Choroid plexus epithelial cell (primary cell): ENCODE measurements at places on chromosomes 5 and 9.

GRCh38 chr9:126614088-126614454, 343 bp downstream of the LMX1B start:
- DNase-seq = no peak

DNA sequence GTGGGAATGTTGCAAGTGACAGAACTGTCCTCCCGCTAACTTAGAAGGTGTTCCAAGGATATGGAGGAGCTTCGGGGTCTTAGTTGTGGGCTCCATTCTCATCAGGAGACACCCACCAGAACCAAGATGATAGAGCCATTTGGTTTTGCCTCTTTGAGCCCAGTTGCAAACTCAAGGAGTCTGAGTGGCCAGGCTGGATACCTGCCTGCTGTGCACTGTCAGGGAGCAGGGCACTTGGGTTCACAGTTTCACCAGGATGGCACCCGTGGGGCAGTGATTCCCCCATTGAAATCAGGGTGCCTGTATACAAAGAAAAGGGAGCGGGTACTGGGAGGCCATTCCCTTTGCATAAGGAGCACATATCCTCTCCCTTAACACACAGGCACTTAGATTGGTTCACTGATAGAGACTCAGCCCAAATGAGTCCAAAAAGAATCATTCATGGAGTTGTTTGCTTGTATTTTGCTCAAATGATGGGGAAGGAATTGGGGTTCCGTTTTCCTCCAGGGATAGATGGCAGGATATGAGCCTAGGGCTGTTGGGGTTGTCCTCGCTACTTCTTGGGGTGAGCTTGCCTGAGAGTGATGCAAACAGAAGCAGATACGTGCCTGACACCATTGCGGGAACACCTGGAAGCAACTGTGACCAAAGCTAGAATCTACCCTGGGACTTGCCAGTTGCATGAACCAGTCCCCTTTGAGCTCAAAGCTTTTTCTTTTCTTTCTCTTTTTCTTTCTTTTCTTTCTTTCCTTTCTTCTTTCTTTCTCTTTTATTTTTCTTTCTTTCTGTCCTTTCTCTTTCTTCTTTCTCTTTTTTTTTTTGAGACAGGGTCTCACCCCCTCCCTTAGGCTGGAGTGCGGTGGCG, 1.3 kb upstream of the PRR7 start:
- no peak for DNase-seq

DNA sequence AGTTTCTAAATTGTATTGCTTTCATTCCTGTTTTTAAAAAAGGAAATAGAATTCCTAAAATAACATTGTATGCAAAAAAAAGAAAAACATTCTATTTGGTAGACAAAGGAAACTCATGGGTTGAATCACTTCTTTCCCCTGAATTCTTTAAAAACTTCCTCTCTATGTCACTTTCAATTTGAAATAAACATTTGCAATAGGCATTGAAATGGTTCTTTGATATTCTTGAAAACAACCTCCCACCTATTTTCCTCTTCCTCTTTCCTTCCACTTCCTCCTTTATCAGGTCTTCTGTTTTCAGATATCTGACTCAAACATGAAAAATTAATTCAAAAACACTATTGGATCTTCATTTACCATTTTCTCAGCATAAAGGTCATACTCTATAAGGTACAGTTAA, 442.0 kb upstream of the MEF2C start:
- DNase-seq = no peak

GRCh38 chr5:138359621-138360020, 7.1 kb downstream of the KDM3B start:
- DNase-seq = no peak

DNA sequence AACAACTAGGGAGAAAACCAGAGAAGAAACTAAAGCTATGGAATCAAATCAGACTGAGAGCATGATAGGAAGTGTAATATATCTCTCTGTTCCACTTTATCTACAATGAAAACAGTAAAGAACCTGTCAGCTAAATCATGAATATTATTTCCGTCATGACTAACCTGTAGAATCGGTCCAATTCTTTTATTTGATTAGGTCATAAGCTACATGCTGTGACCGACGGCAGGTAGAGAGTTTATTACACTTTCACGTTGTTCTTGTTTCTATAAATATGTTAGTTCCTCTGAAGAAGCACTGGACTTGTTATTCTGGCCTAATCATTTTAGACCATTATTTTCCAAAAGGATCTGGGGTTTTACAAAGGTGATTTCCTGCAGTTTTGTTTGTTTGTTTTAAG, 91.1 kb downstream of the DMRTA1 start:
- no peak for DNase-seq

DNA sequence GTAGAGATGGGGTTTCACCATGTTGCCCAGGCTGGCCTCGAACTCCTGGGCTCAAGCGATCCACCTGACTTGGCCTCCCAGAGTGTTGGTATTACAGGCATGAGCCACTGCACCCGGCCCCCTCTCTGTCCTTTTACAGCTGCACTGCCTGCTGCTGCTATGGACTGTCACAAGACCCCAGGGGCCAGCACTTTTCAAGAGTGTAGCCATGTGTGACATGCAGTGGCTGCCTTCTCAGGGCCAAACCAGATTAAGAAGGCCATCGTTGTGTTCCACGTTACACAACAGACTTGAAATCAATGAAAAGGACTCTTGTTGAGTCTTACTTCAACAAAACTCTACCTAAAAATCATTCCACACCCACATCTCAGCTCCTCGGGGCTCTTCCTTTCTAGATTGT, 78.9 kb upstream of the ICE1 start:
- DNase-seq = no peak

DNA sequence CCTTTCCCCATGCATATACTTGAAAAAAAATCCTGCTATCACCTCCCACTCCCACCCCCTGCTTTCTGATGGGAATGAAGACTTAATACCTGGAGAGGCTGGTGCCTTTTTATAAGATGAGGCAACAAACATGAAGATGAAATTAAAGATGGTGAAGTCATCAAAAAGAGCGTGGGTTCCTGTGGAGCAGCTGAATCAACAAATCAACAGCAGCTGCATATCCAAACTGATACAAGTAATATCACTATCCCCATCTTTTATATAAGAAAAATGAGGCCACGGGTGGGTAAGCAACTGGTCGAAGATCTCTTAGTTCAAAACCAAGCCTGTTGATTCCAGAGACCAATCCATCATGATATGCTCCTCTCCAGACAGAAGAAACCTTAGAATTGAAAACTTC, 268.5 kb downstream of the ENC1 start:
- DNase-seq = no peak

GRCh38 chr5:10747678-10748622, 13.1 kb downstream of the DAP start:
- no peak for DNase-seq

GRCh38 chr5:175922192-175922885, 45.8 kb downstream of the THOC3 start:
- DNase-seq = peak; percentile 98

- DNase-seq = no peak
These were observed 101.7 kb upstream of the PRR16 start for GRCh38 chr5:120362426-120362825.

- no peak for DNase-seq
These were observed 8.2 kb downstream of the CTSL start for GRCh38 chr9:87734106-87734505.

DNA sequence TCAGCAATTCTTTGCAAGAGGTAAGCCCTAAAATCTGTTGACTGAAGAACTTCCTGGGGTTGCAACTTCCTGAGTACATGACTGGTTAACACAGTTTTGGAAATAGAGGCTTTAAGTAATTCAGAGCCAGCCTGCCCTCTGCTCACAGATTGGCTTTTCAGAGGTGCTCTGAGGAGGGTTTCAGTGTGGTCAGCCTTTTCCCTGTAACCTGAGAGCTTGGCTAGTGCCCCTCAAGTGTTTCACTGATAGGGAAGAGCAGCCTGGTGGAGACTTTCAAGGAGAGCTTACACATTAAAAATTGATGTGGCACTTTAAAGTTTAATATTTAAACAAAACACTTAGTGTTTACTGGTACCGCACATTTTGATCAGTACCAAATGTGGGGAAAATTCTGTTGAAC, 56.7 kb upstream of the FOXB2 start:
- no peak for DNase-seq

DNA sequence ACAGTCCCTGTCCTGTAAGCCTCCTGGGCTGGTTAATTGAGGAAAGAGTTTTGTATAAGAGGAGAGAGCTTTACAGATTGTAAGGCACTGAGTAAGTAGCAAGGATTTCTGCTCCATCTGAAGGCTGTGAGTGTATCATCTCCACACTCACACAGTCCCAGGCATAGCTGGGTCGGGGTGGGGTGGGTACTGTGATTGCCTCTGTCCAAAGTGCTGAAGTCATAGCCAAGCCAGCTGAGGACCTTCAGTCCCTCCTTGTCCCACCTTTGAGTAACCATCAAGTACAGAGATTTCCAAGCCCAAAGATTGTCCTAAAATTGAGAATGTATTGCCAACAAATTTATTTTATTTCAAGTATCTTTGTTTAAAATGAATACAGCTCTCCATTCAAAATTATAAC, 5.5 kb upstream of the DNAJB5 start:
- peak; percentile 48 for DNase-seq

GRCh38 chr9:98075332-98075805, 18.8 kb downstream of the NANS start:
- DNase-seq = peak; percentile 92

GRCh38 chr5:151040211-151040747, 19.9 kb downstream of the GPX3 start:
- DNase-seq = peak; percentile 70

DNA sequence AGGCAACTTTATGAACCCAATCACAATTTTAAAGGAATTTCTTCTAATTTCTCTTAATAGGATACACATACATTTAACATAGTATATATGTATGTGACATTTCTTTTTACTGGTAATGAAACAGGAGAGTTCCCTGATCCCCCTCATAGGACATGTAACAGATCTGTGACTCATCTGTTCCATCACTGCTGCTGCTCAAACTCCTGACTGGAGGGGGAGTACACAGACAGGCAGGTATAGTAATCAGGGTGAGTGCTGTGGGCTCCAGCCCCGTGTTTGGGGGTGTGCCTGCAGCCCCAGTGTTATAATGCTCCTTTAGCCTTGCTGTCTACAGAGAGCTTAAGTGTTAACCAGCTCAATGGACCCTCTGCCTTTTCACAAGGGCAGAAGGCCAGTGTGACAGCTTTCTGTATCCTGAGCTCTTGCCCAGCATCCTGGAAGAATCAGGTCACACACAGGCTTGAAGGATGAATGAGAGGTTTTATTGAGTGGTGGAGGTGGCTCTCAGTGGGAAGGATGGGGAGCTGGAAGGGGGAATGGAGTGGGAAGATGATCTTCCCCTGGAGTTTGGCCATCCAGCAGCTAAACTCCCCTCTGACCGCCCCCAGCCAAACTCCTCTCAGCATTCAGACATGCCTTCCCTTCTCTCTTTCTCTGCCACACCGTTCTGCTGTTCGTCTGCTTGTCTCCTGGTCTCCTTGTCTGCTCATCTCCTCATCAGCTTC, 161.3 kb downstream of the ZNF608 start:
- no peak for DNase-seq

DNA sequence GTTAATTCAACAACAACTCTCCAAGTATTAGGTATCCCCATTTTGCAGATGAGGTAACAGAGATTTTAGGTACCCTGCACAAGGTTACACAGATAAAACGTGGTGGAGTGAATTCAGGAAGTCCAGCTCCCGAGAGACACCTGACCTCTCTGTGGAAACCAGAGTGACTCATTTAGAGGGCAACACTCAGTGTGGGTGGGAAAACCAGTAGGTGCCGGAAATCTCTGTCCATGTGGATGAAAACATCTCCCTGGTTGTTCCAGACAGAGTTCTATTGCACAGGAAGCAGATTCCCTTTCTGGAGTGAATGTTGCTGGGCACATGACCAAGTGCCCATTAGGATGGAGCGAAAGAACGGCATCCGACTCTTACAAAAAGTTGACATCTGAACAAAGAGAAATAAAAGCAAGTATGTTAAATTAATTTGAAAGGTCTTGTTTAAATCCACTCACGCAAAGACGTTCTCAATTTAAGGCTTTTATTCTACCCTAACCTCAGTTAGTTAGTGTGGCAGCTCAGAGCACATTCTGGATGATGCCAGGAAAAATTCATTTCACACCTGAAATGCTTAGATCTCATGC, 391.9 kb upstream of the WWC1 start:
- DNase-seq = peak; percentile 42

DNA sequence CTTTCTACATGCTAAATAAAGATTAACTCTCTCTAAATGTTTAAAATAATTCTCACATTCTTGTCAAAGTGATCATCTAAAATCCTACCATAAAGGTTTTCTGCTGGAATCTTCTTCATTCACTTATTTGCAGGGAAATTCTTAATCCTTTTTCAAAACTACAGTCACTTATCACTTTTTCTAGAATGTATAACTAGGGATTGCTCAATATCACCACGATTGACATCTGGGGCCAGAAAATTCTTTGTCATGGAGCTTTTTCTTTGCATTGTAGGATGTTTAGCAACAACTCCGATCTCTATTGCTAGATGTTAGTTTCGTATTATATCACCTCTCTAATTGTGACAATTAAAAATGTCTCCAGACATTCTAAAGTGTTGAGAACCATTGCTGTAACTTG, 344.9 kb upstream of the PIK3R1 start:
- DNase-seq = no peak

DNA sequence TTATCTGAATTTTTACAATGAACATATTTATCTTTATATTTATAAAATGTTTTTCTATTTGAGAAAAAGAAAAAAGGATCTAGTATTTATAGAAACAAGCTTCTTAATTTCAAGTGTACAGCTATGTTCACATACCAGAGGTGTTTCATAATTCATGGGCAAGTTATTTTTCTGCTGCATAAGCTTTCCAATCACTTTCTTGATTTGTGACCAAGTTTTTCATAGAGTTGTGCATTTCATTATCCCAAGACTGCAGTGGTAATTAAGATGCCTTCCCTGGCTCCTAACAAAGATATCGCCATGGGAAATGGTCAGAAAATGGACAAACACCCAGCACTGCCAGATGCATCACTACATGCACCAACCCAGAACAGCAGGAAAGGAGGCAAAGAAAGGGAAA, 124.6 kb downstream of the GNAQ start:
- peak; percentile 53 for DNase-seq

- DNase-seq = no peak
These were observed 25.5 kb downstream of the TNPO1 start for GRCh38 chr5:72841756-72842535.

DNA sequence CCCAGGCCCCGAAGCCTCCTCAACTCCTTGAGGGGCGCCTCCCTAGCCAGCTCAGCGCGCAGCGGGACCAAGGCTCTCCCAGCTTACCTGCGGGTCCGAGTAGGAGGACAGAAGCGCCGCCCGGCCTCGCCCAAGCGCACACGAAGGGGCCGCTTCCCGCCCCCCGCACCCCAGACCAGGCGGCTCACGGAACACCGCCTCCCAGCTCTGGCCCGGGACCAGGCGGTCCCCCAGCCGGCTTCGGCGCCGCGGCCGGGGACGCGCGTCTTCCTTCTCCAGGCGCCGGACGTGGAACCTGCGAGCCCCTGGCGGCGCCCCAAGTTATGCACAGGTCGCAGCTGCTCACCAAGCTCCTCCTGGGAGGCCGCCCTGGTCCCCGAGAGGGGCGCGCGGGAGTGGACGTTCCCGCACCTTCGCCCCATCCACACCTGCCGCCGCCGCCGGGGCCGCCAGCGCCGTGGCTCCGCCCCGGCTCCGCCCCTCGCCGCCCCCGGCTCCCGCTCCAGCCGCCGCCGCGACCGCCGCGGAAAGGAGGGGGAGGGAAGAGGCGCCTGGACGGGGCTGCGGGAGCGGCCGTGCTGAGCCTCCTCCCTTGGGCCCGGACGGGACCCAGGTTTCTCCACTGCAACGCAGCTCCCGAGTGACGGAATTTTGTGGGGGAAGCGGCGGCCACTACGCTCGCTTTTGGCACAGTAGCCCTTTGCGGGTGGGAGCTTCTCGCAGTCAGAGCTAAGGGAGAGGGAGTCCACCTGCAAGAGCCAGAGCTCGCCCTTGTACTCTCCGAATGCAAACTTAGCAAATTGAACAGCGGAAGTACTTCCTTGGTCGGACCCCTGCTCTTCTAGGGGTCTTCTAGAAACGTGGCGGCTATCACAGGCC, 77.5 kb upstream of the IFNE start:
- peak; percentile 55 for DNase-seq
